ENCODE measurements at places on chromosomes 13 and 19. TPM values are rescaled to one million over a fixed set of nuclear protein-coding genes. Genes with fewer than 3 reads are reported as not detected.

EHD2 gene
- 65.5 TPM for total RNA-seq

DNA sequence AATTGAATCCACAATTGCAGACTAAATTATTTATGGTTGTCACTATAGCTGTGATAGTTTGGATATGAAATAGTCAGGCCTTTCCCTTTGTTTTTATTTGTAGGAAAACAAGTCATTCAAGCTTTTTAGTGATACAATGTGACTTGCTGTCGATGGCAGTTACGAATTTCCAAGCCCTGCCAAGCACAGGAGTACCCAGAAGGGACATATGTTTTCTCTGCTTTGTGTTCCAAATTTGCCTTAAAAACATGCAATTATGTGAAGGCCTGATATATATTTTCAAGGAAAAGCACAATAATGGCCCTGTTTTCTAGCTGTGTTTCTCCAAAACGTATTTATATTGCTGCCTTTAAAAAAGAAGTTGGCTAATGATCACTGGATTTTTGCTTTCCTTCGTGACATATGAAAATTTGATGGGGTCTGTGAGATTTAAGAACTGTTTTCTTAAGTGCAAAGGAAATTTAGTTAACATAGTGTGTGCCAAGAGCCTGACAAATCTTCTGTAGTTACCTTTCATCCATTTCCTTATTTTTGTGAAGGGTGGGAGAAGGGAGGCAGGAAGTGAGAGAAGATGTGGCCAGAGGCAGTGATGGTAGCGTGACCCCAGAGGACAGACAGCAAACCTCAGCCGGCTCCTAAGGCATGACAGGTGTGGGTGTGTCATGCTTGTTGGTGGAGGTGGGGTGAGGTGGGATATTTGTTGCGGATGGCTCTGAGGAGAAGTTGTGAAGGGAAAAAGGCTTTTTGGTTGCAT is 79.6 kb downstream of the TEX26 start:
- no peak for DNase-seq

DNA sequence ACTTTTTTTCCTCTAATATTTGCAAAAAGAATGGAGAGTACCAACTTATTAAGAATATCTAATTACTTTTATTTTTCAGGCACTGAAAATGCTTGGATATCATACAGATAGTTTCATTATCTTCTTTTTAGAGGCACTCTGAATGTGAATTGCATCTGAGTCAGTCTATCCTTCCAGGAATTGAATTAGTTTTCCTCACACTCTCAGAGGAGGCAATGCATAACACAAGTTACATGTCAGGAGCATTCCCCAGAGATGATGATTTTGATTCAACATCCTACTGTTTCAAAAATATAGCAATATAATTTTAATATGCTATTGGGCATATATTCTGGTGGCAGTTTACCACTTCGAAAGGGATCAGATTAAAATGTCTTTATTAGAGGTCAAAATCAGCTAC is 1315.4 kb downstream of the PCDH9 start:
- DNase-seq, result no peak

DNA sequence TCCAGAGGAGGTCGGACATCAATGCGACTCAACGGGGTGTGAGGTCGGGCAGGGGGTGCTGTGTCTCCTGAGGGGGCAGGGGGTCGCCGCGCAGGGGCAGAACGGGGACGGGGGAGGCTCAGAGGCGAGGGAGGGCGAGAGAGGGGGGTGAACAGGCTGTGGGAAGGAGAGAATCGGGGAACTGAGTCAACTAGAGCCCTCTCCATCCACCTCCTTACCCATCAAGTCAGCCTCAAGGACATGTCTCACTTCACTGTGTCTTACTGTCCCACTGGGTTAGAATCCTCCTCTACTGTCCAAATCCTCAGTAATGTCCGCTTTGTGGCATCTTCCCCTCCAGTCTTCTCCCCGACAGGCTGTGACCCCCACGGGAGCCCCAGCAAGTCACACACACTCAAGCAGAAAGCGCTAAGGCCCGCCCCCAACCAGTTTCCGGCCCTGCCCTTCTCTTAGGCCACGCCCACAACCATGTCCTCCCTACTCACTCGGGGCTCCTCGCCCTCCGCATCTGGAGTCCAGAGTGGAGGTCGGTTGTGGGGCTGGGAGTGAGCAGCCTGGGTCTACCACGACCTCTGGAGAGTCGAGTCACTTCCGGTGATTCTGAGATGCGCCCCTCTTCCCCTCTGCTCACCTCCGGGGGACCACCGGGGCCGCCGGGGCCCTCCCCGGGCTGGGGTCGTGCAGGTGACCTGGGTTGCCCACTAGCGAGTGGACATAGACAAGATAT is 9.3 kb downstream of the PLEKHA4 start:
- DNase-seq, result no peak

DNA sequence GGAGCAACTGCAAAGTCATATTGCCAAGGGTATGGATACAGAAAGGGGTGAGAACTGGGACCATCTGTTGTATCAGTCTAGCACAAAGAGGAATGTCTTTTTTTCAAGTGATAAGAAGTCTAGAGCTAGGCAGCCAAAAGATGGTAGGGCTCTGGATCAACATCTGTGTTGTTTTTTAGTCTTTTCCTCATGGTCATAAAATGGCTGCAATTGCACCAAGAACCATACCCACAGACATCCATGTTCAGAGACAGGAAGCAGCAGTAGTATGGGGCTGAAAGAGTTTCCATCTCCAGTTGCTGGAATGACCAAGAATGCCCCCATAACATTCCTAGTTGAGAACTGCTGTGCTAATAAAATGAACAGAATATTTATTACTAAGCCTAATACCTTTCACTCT is 25.6 kb downstream of the KCNC3 start:
- DNase-seq, result no peak

GRCh38 chr19:51702825-51703574 is 9.9 kb downstream of the SPACA6 start:
- DNase-seq, result no peak

GRCh38 chr19:2413629-2414028 is 13.8 kb downstream of the TIMM13 start:
- no peak for DNase-seq

DNA sequence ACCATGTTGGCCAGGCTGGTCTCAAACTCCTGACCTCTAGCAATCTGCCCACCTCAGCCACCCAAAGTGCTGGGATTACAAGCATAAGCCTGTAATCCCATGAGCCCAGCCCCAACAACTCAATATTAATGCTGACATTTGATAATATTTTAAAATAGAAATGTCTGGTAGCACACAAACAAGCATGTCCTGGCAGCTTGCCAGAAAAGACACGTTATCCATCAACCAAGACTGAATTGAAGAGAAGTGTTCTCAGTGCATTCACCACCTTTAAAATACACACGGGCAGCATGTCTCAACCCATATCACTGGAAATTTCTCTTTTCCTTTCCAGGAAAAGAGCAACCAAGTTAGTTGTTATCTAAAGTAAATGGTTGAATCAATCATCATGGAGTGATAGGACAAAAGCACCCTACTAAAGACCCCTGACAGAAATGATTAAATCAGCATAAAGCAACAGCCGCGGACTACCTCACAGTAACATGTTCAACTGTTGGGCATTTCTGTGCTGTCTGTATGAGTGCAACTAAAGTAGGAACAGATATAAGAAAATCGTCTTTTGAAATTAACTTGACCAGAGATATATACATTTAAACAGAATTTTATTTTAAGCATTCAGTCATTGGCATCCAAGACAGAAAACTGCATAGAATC is 25.0 kb downstream of the LHFPL6 start:
- DNase-seq, result peak; percentile 60
